ENCODE measurements at places on chromosomes 6 and 20.

DNA sequence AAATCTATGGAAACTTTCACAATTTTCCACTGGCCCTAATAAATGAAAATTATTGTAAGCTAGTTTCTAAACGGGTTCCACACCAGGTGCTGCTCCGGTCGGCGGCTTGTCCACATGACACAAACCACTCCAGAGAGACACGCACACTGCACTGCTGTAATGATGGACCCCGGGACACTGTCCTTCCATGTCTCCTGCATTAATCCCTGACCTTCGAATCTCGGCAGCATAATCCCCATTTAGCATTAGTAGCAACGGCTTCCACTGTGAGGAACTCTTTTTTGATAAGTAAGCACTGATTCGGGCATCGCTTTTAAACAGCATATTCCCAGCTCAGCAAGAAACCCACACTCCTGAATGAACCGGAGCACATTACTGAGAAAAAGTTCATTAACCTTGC, 43.5 kb downstream of the INSM1 start:
- no peak for DNase-seq

GRCh38 chr20:50186151-50186885, 4.3 kb upstream of the CEBPB start:
- peak; percentile 86 for DNase-seq

- no peak for DNase-seq
These were observed 312.3 kb downstream of the HAO1 start for GRCh38 chr20:7627734-7628663.

- DNase-seq = no peak
These were observed 979.6 kb upstream of the MAP3K7 start for GRCh38 chr6:91566467-91566866.

- no peak for DNase-seq
These were observed 1234.7 kb upstream of the GJE1 start for GRCh38 chr6:140897804-140898573.

GRCh38 chr6:83472767-83473166, 39.6 kb upstream of the PRSS35 start:
- DNase-seq = no peak

DNA sequence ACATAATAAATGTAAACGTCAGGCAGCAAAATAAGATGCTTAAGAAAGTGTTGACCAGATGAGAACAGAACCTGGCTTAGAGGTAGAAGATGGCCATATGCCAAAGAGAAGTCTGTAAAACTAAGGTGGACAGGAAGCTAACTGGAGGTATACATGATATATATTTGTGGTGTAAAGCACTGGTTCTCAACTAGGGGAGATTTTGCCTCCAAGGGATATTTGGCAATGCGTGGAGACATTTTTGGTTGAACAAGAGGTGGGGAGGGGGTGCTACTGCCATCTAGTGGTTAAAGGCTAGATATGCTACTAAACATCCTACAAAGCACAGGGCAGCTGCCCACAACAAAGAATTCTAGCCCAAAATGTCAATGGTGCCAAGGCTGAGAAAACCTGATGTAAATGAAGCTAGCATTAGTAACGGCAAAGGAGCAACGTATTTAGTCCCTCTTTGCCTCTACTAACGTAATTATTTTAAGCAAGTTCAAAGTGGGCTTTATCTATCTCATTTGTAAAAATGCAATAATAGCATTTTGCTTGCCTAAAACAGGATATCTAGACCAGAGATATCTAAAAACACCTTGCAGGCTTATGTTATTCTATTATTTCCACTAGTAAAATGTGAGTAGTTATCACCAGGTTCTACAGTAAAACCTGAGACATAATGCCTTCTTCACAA, 182.6 kb downstream of the RNGTT start:
- peak; percentile 17 for DNase-seq

DNA sequence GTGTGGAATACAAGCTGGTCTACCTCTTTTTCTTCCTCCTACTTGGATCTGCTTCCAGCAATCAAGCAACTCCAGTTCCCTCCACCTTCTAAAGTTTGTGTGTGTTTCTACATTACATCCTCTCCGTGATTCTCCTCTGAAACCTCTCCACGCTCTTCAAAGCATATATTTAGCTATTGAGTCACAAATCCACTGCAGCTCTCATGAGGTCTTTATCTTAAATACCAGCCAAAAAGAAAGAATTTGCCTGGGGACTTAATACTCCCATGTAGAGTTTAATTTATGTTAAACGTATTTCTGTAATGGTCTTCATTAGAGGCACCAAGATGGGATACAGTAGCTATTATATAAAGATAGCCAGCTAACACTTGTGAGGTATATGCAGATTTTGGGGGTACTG, 78.7 kb downstream of the FOXC1 start:
- no peak for DNase-seq

DNA sequence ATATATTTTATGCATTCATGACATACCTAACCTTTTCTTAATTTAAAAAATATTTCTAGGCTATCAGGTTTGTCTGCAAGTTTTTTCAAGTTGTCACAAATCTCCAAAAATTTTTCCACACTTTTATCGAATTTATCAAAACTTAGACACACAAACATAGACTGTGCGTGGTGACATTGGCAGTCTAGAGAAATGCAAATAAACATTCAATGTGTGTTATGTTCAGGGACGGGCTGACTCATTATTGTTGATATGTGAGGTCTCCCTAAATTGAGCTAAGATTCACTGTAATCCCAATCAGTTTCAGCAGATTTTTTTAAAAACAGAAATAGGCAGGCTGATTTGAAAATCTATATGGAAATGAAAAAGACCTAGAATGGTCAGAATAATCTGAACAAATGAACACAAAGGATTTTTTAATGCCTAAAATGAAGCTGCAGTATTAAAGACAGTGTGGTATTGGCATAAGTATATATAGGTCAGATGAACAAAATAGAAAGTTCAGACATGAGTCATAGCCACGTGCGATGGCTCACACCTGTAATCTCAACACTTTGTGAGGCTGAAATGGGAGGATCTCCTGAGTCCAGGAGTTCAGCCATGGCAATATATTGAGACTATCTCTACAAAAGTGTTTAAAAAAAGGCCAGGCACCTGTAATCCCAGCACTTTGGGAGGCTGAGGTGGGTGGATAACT, 19.2 kb downstream of the BLTP3A start:
- no peak for DNase-seq

DNA sequence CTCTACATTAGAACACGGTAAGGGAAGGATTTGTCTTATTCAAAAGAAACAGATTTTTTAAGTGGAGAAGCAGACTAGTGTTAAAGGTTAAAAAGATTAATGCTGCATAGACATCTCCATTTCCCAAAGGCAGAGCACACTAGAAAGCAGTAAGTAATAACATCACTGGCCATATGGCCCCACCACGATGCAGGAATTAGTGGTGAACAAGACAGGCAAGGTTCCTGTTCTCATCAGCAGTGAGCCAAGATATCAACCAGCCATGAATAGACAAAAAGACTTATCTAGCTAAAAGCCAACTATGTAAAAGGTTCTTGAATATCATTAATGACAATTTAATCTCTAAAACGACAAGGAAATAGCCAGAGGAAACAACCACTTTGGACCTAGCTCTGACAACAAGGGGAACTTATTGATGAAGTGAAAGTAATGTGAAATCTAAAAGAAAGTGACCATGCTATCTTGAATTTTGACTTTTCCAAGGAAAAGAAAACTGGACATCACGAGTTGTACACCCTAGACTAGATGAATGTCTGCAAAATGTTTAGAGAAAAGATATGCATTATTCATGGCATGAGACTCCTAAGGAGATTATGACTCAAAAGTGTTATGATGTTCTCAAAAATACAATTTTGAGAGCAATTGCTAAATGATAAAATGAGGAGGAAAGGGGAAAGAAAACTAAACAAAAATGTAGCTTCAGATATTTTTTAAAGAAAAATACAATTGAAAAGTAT, 157.9 kb upstream of the STXBP5 start:
- DNase-seq = no peak

DNA sequence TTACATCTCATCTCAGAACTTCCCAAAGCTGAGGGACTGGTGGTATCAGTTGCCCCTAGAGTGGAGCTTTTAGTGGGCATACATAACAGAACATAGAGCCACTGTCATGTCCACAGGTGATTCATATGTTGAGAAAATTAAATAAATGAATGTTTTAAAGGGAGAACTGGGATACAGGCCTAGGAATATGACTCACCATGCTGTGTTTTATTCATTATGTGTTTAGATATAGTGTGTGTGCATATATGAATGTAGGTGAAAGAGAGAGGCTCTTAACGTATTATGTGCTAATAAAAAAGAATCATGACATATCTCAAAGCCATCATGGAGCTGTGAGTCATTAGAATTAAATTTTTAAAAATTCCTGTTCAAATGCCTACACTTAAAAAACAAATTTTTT, 332.2 kb upstream of the RSPO3 start:
- DNase-seq = no peak
